ENCODE measurements at places on chromosomes 13 and 19.

DNA sequence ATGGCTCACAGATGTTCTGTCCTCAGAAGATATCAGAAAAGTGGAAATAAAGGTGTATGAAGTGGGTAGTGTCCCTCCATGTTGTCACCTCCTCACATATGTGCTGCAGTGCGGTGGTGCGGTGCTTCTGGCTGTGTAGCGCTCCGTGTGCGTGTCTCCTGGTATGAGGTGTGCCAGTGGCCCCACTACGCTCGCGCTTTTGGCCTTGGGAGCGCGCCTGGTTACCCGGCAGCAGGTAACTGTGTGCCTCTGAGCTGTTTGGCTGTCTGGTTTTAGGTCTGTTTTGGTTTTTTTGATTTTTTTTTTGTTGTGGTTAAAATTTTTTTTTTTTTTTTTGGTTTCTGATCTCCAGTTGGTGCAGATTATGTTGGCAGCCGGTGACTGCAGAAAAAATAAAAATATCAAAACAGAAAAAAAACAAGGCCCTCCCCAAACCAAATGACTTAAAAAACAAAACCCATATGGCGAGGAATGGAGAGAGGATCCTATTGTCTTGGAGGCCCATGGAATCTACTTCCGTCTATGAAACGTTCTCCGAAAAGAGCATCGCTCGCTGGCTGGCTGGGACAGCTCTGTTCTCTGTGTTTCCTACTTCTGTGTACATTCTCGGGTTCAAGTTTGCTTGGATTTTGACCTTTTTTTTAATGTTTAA is 7.9 kb downstream of the HNRNPL start:
- DNase-seq = no peak

DNA sequence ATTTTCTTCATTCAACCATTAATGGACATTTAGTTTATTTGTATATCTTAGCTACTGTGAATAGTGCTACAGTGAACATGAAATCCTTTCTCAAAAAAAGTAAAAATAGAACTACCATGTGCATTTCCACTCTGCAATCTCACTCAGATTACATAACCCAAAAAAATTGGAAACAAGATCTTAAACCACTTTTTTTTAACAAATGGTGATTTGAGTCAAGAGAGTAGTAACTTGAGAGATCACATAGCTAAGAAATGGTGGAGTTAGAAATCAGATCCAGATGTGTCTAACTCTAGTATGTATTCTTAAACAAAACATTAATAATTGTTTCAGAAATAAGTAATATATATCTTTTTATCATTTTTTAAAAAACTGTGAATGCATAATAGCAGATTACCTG is 318.3 kb upstream of the SGCG start:
- no peak for DNase-seq

DNA sequence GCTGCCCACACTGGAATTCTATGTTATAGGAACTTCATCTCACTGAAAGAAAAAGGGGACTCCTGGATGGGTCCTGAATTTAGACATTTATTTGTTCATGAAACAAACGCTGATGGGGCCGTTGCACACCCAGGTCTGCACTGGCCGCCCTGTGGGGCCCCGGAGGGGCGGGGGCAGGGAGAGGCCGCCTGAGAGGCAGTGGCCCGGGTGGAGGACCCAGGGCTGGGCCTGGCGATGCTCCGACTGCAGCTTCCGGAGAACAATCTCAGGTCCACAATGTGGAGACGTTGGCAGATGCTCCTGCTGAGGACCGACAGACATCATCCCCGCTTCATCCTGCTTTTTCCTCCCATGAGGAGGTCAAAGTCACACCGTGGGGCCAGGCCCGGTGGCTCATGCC is 16.3 kb upstream of the PTBP1 start:
- DNase-seq = no peak

GRCh38 chr19:3945838-3946237 is 13.0 kb downstream of the NMRK2 start:
- DNase-seq = no peak

- no peak for DNase-seq
These were observed 5.0 kb downstream of the TDRD3 start for GRCh38 chr13:60402022-60402421.

DNA sequence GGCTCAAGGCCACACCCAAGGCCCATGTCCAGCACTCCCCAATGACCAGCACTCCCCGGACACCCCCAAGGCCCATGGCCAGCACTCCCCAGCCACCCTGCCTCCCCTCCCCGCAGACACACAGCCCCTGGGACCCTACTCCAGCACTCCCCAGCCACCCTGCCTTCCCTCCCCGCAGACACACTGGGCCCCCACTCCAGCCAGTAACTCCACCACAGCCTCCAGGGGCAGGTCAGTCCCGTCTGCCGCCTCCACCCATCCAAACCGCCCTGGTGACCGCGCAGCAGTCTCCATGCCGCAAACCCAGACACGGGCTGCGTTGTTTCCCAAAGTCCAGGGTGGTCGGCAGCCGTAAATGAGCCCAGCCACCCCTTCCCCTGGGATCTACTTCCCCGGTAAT is 70.7 kb downstream of the SPACA7 start:
- DNase-seq = no peak

- DNase-seq = no peak
These were observed 17.2 kb downstream of the POLRMT start for GRCh38 chr19:616062-616700.

DNA sequence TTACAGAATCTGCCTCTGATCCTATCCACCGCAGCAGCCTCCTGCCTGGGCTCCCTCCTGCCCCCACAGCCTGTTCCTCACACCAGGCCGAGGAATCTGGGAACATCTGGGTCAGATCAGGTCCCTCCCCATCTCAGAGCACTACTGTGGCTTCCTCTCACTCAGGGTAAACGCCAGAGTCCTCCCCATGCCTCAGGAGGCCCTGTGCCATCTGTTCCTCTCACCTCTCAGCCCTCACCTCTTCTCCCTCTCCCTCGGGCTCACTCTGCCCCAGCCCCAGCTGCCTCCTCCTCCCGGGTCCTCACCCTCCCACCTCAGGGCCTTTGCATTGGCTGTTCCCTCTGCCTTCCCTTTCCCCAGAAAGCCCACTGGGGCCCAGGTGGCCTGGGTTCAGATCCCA is 18.2 kb downstream of the FCGBP start:
- DNase-seq = no peak

DNA sequence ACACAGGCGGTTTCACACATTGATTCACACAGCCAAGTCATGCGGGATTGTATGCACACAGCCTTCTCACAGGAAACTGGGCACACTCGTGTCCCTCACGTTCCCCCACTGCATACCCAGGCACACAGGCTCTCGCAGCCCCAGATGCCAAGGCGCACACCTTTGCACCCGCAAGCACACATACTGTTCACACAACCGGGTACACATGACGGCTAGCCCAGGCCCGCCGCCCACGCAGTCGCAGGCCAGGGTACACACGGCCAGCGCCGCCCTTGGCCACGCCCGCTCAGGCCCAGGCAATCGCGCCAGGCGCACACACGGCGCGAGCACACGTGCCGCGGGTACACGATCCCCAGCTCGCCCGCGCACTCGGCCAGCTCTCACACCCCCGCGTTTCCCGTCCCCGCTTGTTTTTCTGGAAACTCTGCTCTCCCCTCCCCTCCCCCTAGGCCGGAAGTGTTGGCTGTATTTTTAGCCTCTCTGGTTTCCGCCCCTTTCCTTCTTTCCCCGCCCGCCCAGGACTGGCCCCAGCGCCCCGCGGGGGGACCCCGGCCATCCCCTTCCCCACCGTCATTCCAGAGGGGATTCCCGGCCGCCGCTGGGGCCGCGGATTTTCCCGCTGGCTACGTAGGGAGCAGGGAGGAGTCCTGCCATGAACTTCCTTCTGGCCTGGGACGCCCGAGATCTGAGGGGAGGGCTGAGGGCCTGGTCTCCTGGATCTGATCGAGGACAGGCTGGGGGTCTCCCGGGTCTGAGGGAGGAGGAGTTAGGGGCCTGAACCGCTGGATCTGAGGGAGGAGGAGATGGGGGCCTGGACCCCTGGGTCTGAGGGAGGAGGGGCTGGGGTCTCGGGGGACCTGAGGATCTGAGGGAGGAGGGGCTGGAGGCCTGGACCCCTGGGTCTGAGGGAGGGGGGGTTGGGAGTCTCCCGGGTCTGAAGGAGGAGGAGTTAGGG is 4.0 kb upstream of the ZFP36 start:
- peak; percentile 81 for DNase-seq

DNA sequence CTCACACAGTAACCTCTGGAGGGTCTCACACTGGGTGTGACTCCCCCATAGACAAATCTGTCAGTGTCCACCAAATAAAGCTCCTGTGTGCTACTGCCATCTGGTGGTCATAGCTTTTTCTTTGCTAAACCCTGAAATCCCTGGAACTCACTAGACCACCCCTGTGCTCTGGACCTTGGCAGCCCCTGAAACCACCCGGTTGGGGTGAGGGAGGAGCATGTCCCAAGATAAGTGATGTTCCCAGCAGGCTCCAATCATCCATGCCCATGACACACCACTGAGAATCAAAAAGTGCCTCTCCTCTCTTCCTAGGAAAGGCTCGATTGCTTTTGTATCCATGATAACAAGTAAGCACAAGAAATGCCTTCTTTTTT is 6.5 kb upstream of the HSD17B14 start:
- DNase-seq = peak; percentile 85

DNA sequence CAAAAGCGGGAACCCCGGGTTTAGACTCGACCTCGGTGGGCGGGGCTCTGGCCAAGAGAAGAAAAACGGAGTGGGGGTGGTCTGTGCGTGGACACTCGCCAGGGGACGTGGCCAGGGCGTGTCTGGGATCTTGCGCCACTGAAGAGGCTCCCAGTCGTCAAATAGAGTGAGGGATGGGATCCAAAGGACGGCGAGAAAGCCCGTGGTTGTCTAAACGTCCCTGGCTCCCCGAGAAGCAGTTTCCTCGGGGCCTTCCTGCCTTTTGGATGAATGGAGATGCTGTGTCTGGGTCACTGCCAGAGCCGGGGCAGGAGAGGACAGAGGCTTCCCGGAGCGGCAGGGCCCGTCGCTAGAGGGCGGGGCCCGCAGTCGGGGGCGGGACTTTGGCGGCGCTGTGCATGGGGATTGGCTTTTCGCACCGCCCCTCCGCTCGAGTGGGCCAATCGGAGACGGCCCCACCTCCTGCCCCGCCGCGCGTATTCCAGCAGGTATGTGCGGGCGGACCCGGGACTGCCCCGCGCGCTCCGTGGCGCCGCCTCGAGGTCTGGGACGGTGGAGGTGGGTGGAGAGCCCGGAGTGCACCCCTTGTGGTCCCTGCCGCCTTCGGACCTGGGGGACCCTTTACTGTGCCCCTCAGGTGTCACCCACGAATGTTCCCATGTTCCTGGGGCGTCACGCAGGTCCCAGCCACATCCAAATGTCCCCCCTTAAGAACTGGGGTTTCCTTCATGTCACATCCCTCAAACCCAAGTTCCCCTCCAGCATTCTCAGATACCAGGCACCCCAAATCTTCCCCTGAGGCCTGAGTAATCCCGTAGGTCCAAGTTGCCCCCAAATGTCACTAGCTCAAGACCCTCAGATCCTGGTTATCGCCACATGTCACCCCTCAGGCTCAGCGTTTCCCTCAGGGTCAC is 38.3 kb downstream of the ZSWIM4 start:
- DNase-seq = peak; percentile 93

GRCh38 chr19:17370026-17370587 is 7.0 kb downstream of the PLVAP start:
- no peak for DNase-seq

GRCh38 chr19:18156841-18157464 is 4.0 kb downstream of the PIK3R2 start:
- peak; percentile 55 for DNase-seq

- peak; percentile 8 for DNase-seq
These were observed 5.9 kb downstream of the GAMT start for GRCh38 chr19:1395194-1396018.

DNA sequence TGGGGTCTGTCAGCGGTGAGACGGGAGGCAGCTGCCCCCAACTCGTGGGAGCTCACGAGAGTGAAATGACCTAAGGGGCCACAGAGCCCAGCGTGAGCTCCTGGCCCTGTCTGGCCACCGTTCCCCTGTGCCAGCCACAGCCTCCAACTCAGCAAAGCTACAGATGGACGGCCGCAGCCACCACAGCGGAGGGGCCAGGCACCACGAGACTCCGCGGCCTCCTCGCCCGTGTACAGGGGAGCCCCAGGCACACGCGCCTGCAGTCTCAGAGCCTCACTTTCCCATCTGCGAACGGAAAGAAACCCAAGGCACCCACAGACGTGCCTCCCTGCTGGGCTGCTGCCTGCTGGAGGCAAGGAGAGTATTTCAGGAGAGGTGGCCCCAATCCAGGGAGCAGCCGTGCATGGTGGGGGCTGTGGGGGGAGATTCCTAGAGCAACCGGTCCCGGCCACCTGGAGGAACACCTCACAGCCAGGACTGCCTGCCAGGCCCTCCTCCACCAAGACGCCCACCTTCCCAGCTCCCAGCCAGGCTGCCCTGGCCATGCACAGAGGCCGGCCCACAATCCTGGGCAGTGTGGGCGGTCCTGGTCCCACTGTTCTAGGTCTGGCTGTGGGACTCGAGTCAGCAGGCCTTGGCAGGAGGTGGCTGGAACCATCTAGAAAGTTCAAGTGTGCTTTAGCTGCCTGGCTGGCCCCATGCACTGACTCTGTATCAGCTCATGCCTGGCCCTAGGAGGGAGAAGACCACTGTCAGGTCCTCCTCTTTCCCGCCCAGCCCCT is 1.9 kb downstream of the MKNK2 start:
- DNase-seq = no peak

DNA sequence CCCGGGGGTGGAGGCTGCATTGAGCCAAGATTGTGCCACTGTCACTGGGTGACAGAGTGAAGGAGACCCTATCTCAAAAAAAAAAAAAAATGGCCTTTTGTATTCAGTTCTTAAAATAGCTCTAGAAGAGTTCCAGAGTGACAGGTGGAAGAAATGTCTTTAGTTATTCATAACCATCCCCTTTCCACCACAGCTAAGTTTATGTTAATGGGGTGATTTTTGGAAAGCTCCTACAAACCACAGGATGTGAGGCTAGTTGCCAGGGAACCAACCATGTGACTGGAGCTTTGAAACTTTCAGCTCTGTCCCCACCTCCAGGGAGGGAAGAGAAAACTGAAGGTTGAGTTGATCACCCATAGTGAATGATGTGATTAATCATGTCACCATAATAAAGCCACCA is 6.9 kb downstream of the ZNF490 start:
- no peak for DNase-seq

- peak; percentile 84 for DNase-seq
These were observed 848 bp upstream of the CEBPA start for GRCh38 chr19:33302974-33303790.

DNA sequence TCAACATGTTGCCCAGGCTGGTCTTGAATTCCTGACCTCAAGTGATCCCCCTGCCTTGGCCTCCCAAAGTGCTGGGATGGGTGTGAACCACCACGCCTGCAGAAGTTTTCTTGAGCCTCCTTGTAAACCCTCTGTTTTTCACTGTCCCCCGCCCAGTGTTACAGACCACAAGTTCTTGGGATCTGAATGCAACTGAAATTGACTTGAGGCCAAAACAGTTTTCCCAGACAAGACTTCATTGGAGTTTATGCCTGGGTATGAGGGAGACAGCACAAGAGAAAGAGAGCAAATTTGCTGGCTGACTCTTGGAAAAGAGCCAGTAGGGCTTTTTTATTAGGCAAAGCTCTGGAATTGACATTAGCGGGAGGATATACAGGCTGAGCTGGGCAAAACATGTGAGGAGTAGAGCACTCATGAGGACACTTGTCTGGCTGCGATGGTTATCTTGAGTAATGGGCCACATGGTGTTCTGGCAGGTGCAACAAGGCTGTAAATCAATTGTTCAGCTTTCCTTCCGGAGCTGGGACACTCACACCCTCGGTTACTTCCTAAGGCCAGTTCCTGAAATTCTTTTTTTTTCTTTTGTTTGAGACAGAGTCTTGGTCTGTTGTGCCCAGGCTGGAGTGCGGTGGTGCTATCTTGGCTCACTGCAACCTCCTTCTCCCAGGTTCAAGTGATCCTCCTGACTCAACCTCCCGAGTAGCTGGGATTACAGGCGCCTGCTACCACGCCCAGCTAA is 12.7 kb upstream of the HNRNPL start:
- DNase-seq = no peak

GRCh38 chr13:40617801-40618356 is 48.6 kb downstream of the FOXO1 start:
- no peak for DNase-seq

All from retina (tissue), 1 donor.